ENCODE measurements at places on chromosomes 13 and 19. TPM values are rescaled to one million over a fixed set of nuclear protein-coding genes. Genes with fewer than 3 reads are reported as not detected.
A peak's percentile ranks its signal among the peaks of the same experiment; 100 is the strongest.

GRCh38 chr13:32501064-32501463 lies 37.5 kb downstream of the N4BP2L2 start:
- no peaks in the 10 kb centered on the region for H3K36me3 ChIP-seq
- no peak overlapping the region for H3K4me3 ChIP-seq
- H3K4me1 ChIP-seq = peaks cover 18% of the 10 kb centered on the region
- H3K27ac ChIP-seq = no peak overlapping the region
- H3K27me3 ChIP-seq = no peaks in the 10 kb centered on the region

- peak overlapping the region; percentile 86 for H3K4me3 ChIP-seq
- DNase-seq = no peak
- H3K36me3 ChIP-seq = no peaks in the 10 kb centered on the region
Measured at GRCh38 chr13:19632915-19633478, 462 bp upstream of the MPHOSPH8 start.

DNA sequence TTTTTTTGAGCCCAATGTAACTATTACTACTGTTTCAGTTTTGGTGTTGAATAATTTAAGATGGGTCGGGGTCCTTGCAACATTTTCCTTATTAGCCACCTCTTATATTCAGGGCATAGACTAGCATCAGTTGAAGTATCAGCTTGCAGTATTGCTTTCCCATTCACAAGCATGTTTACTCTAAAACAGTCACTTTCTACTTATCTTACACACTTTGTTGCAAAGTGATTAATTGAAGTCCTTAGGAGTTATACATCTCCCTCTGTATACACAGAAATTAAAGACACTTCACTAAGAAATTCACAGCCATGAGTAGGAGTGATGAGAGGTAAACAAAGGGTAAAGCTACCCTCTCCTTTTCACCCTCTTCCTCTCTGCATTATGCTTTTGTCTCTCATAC lies 27.6 kb downstream of the SLAIN1 start:
- H3K4me3 ChIP-seq = no peak overlapping the region
- H3K4me1 ChIP-seq = no peaks in the 10 kb centered on the region
- H3K36me3 ChIP-seq = no peaks in the 10 kb centered on the region
- no peaks in the 10 kb centered on the region for H3K27me3 ChIP-seq
- no peak for DNase-seq

The STXBP2 gene
- total RNA-seq = 19.6 TPM

DNA sequence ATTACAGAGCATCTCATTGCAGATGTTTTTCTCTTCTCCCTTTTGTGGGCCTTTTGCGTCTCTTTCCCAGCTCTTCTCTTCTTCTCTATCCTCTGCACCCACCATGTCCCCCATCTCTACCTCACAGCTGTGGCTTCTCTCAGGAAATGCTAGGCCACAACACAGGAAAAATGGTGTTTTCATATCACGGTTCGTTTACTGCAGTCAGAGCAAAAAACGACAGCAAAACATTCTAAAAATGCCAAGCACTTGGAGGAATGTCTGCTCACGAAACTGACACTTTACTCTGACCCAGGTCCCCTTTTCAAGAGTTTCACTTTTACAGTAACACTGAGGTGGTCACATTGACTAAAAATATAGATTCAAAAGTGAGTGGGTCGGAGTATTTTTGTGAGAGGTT lies 152.2 kb downstream of the DCT start:
- no peak overlapping the region for H3K27ac ChIP-seq
- no peak for DNase-seq
- peaks cover 21% of the 10 kb centered on the region for H3K4me1 ChIP-seq
- H3K27me3 ChIP-seq = no peaks in the 10 kb centered on the region

DNA sequence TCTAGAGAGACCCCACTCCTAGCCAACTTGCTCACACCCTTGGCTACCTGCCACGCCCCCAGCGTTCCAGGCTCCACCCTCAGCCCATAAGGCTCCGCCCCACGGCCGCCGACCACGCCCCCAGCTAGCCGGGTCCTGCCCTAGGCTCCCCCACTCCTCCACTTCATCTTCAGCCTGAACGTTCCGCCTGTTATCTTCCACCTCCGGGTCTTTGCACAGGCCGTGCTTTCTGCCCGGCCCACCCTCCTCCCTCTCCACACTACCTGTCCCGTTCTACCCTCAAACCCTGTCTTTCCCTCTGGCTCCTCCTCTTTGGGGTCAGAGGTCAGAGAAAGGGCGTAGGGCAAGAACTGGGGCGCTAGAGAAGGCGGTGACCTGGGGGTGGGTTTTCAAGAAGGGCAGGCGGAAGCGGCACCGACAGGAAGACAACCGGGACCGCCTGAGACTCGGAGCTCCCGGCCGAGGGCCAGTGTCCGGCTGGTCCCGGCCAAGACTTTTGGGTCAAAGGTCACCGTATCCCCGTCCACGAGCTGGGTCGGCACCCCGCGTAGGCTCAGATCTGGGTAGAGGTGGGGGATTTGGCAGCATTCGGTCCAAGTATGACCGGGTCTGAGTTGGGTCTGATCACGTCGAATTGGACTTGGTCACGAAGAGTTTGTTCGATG lies 2.2 kb downstream of the PDE4C start:
- H3K36me3 ChIP-seq = no peaks in the 10 kb centered on the region
- DNase-seq = peak; percentile 51
- peak overlapping the region; percentile 40 for H3K4me3 ChIP-seq

All from heart right ventricle (tissue), 16 donors.